ENCODE measurements at places on chromosomes 4 and X. TPM values are rescaled to one million over a fixed set of nuclear protein-coding genes. Genes with fewer than 3 reads are reported as not detected.

RHOXF2B gene
- not detected for total RNA-seq

TMEM156 gene
- total RNA-seq: 9.5 TPM

IL13RA1 gene
- total RNA-seq: 28.1 TPM

PDLIM3 gene
- 0.56 TPM for total RNA-seq

GCNA gene
- total RNA-seq: 1.6 TPM

COX18 gene
- 23.8 TPM for total RNA-seq

NDP gene
- not detected for total RNA-seq

NAP1L2 gene
- total RNA-seq: 0.56 TPM

SORCS2 gene
- 0.93 TPM for total RNA-seq

MTTP gene
- total RNA-seq: 0.28 TPM

KIAA1210 gene
- not detected for total RNA-seq

TENM3 gene
- total RNA-seq: 7.7 TPM

STS gene
- 1.5 TPM for total RNA-seq

GPM6B gene
- 5.7 TPM for total RNA-seq

ARR3 gene
- not detected for total RNA-seq

MTNR1A gene
- total RNA-seq: 0.21 TPM

ANK2 gene
- total RNA-seq: 0.92 TPM

NALF2 gene
- not detected for total RNA-seq

ZNF275 gene
- 4.4 TPM for total RNA-seq

CWH43 gene
- total RNA-seq: 9.9 TPM

ATP8A1 gene
- 0.74 TPM for total RNA-seq

MAOA gene
- total RNA-seq: 65.2 TPM

ASB11 gene
- not detected for total RNA-seq

CC2D2A gene
- 10.8 TPM for total RNA-seq

MAGEA10 gene
- total RNA-seq: not detected

GLUD2 gene
- total RNA-seq: 0.14 TPM

VCX gene
- not detected for total RNA-seq

NEXMIF gene
- not detected for total RNA-seq

PROM1 gene
- total RNA-seq: under 0.01 TPM

FAM149A gene
- total RNA-seq: 2.4 TPM

IL21 gene
- not detected for total RNA-seq

WDR17 gene
- total RNA-seq: 0.21 TPM

ZXDB gene
- total RNA-seq: 16.8 TPM

USP17L29 gene
- total RNA-seq: not detected

Measured in airway epithelial cell (primary cell).